Left renal pelvis (tissue), 4 donors: ENCODE measurements at places on chromosomes 3 and 15.

DNA sequence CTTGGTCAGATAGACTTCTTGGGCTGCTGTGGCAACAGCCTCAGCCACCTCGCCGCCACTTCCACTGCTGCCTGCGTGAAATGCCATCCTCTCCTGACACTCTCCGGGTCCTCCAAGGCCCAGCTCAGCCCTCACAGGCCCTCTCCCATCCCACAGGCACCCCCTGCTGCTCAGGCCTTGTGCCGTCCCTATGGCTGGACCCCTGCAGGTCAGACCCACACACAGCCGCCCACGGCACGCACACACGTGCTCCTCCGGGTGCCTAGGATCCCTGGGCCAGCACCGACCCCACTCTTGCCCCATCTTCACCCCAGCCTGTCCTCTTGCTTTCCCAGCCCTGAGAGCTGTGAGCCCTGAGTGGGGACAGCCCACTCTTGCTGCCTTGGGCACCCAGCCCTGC lies 19.7 kb downstream of the CFAP100 start:
- DNase-seq, result no peak

- no peak for DNase-seq
Measured at GRCh38 chr15:71660501-71660900, 149.9 kb upstream of the NR2E3 start.

GRCh38 chr3:153232851-153233271 lies 70.8 kb downstream of the RAP2B start:
- DNase-seq, result no peak

DNA sequence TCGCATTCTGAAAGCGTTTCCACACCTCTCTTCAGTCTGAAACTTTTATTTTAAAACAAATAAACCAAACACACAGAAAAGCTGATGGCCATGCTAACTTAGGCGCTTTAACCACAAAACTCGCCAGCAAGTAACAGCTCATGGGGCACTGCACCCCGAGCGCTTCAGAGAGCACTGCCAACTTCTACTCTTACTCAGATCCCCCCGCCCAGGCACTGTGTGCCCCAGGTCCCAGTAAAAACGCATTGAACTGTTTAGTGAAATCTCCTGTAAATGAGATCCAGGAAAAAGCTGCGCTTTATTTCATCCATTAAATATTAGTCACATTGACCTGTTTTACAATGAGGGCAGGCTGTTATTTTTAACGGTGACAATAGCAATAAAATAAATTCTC lies 99.7 kb downstream of the LRIG1 start:
- DNase-seq, result no peak
